ENCODE measurements at places on chromosomes 16 and 17.

- DNase-seq, result peak; percentile 41
These were observed 17.6 kb downstream of the HIGD1B start for GRCh38 chr17:44865231-44865660.

GRCh38 chr16:49473773-49474172 lies 100.2 kb downstream of the C16orf78 start:
- DNase-seq, result no peak

GRCh38 chr16:11429123-11429522 lies 83.9 kb downstream of the RMI2 start:
- no peak for DNase-seq

DNA sequence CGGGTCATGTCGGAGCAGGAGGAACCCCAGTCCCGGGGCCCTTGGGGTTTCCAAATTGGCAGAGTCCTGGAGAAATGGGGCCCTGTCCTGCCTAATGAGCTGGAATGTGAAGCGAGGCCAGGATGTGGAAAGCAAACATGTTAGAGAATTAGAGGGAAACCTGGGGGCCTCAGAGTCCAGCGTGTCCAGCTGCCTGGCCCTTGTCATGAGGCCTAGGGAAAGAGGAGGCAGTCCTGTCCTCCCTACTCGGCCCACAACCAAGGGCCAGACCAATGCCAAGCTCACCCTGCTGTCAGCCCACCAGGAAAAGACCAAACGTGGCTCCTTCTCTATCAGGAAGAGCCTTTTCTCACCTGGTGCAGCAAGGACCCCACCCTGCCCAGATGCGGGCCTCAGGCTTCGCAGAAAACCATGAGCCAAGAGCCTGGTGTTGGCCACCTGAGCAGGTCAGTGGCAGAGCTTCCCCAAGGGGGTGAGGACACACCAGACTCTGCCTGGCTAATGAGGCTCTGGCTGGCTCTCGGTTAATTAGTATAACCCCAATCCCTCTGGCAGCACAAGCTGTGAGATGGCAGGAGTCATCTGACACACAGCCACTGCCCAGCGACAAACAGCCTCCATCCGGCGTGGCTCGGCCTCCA lies 10.1 kb downstream of the TEKT5 start:
- DNase-seq, result no peak

- DNase-seq, result no peak
These were observed 14.9 kb downstream of the RCVRN start for GRCh38 chr17:9890124-9890523.

- DNase-seq, result no peak
These were observed 4.1 kb downstream of the NXN start for GRCh38 chr17:975371-975915.

- no peak for DNase-seq
These were observed 3.9 kb downstream of the ABCC3 start for GRCh38 chr17:50638606-50638965.

DNA sequence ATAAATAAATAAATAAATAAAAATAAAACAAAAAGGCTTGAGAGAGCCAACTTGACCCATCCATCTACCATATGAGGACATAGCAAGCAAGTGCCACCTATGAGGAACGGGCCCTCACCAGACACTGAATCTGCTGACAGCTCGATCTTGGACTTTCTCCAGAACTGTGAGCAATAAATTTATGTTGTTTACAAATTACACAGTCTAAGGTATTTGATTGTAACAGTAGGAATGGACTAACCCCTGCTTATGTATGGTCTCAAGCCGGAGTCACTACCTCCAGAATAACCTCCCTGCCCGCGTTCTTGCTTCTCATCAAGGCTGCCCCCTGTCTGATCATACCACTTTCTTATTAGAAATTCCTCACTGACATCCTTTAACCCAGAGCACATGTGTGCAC lies 9.9 kb downstream of the SLC5A11 start:
- no peak for DNase-seq

- DNase-seq, result no peak
These were observed 1194.3 kb upstream of the CDH8 start for GRCh38 chr16:63230421-63231040.

DNA sequence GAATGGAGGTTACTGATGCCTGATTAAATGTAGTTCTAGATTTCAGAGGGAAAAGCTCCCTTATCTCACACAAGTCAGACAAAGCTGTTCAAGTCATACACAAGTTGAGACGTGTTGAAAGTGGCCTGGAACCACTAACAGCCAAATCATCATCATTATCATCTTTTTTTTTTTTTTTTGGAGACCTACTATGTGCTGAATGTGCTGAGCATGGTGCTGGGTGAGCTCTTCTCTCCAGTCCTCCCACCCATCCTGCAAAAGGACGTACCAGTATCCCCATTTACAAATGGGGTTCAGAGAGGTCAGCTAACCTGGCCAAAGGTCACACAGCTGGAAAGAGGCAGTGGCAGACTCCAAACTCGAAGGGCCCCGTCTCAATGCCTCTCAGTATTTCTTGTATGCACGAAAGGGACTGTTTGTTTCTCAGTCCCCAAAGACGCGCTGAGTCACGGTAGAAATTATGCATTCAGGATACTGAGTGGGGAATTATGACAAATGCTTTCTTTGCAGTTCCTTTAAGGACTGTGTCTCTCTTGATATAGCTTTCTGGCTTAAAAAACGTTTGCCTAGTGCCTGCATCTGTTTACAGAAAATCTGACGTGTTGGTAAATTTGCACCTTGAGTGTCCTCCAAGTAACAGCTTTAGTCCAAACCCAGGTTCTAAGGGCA lies 235.5 kb downstream of the XYLT1 start:
- DNase-seq, result no peak

DNA sequence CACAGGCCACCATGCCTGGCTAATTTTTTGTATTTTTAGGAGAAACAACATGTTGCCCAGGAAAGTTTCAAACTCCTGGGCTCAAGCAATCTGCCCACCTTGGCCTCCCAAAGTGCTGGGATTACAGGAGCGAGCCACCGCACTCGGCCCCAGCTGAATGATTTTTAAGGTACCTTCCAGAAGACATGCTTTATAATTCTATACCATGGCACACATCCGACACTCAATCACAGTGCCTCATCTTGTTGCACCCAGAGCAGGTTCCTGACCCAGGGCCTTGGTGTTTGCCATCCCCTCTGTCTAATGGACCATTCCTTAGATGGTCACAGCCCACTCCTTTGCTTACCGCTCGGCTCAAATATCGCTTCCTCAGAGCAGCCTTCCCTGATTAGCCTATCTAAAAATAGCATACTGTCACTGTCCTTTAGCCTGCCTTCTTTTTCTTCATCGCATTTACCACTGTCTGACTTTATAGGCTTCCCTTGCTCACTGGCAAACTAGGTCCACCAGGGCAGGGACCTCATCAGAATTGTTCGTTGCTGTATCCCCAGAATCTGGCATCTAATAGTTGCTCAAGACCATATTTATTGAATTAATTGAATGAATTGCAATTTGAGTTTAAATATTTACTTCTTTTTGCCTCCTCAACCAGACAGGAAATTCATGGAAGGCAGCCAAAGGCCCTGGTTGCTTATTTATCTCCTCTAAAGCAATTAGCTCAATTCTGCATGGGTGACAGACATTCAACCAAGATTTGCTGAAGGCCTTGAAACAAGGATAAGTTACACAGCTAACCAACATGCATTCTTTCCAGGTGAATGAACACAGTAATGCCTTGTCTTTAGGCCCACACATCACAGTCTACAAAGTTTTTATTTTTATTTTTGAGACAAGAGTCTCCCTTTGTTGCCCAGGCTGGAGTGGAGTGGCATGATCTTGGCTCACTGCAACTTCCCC lies 6.3 kb upstream of the TENT4B start:
- no peak for DNase-seq

DNA sequence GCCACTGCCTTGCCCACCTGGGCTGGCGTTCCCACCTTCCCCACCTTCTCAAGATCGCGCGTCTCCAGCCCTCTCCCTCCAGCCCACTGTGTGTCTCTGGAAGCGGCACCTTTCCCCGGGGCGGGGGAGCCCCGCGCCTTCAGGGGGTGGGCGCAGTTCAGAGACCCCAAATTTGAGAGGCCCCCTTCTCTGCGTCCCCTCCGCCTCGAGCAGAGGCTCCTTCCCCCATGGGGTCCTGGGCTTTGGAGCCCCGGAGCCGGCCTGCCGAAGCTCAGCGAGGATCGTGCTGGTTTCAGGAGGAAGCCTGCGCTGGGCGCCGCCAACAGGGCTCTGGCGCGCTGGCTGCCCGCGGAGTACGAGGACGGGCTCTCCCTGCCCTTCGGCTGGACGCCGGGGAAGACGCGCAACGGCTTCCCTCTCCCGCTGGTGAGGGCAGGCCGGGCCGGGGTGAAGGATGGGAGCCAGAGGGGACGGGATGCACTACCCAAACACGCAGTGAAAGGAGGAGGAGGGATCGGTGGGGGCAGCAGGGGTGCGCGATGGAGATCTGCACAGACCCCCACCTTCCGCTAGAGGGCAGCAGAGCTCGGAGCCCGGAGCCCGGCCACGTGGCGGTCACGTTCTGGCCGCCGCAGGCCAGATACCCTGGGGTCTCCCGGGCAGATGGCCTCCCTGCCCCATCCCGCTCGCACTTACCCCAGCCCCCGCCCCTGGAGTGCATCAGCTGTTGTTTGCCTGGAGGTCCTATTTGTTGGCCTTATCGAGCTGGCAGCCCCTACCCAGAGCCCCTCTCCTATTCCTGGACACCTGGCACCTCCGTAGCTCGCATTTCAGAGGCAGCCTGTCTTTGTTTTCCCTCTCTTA lies 11.1 kb downstream of the LPO start:
- DNase-seq, result peak; percentile 46

DNA sequence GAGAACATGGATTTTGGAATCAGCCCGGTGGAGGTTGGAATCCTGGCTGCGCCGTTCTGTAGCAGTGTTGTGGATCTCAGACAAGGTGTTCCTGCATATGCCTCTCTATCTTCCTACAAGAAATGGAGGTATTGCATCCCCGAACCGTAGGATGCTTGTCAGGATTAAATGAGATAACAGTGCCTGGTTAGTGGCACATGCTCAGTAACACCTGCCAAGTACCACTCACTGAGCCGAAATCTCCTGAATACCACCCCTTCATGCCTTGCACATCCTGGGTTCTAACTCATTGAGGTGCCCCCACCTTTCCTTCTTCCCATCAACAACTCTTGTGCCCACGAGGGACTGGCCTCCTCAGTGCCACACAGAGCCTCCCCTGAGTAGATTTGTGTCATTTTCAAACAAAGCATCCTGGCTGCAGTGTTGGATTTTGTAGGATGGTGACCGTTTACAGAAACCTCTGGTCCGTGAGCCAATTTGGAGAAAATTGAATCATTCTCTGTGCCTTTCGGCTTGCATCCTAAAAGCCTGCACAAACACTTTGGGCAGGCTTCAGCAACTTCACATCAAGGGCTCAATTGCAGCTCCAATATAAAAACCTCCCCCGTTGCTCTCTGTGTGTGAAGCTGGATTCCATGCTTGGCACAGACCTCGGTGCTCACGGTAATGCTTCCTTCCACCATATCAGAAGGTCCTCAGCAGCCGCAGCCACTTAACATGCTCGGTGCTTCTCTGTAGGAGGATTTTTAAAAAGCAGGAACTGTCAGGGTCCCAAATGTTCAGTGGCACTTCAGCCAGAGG lies 84.2 kb downstream of the WWOX start:
- DNase-seq, result no peak

DNA sequence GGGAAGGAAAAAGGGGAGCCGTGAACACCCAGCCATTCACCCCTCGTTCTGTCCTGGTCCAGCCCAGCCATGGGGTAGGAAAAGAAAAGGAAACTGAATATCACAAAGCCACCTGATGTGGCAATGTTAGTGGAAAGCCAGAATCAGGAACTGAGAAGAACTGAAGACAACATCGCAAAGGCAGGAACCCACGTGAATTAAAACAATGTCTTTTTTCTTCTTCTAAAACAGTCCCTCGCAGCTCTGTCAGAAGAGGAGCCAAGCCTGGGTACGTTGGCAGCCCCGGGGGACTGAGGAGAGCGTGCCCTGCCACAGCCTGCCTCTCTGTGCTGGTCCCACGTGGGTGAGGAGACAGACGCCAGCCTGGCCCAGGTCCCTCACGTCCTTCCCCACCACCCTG lies 55.0 kb downstream of the ZNF423 start:
- no peak for DNase-seq

- no peak for DNase-seq
These were observed 106.8 kb upstream of the CHMP6 start for GRCh38 chr17:80884811-80885210.

- no peak for DNase-seq
These were observed 45.9 kb downstream of the CDH13 start for GRCh38 chr16:82672676-82673075.

DNA sequence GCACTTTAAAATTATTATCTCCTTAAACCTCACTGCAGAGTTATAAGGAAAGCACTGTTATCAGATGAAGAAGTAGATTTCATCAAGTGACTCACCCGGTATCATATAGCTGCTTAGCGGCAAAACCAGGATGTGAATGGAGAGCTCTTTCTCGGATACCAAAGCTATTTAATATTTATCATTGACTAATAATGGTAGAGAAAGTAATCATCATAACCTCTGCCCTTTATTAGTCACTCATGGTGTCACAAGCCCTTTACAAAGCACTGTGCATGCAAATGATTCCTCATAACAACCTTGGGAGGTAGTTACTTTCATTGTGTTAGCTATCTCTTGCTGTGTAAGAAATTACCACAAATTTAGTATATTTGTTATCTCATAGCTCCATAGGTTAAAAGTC lies 592.9 kb downstream of the MAF start:
- no peak for DNase-seq

DNA sequence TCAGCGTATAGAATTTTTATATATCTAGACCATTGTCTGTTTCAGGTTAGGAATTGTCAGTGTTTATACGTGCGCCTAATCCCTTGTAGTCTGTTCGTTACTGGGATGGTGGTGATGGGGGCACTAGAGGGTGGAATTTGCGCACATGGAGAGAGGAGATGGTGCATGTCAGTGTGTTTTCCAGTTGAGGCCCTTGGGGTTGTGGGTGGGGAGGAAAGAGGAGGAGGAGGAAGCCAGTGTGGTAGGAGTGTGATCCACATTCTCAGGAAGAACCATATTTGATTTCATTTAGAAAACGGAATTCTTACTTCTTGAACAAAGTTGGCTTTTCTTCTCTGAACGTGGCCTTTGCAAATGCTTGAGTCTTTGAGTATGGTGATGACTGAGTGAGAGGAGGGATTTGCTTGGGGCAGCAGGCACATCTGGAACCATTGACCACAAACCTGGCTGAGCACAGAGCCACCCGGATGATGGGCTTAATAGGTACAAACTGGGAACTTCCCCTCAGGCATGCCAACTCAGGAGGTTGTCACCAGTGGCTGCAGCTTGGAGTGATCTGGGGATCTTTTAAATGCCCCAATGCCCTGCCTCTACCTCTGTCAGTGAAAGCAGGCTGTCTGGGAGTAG lies 98.9 kb downstream of the PRKCB start:
- no peak for DNase-seq

DNA sequence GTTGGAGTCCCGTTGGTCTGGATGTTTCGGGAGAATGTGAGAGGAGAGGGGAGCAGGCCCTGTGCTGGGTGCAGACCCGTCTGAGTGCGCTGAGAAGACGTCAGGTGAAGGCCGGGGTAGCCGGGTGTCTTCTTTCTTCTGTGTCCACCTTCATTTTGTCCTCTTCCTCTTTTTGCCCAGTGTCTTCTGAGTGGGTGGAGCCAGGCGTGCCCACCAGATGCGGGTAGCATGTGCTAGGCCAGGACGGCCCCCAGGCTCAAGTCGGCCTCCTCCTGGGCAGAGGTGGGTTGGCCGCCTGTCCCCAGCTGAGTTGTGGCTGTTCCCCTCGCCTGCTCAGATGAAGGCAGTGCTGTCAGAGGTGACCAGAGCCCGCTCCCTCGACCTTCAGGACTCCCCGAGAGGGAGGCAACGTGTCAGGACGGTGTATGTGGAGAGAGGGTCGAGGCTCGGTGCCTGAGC lies 3.5 kb downstream of the METRNL start:
- no peak for DNase-seq

- no peak for DNase-seq
These were observed 20.4 kb downstream of the COTL1 start for GRCh38 chr16:84597528-84597896.

- no peak for DNase-seq
These were observed 50.7 kb upstream of the DOC2B start for GRCh38 chr17:231966-232807.
